Heart left ventricle (tissue), 16 donors: ENCODE measurements at places on chromosomes 6 and 20. TPM values are rescaled to one million over a fixed set of nuclear protein-coding genes. Genes with fewer than 3 reads are reported as not detected.

GRCh38 chr6:92826633-92827032, 592.7 kb downstream of the EPHA7 start:
- no peak for DNase-seq

DNA sequence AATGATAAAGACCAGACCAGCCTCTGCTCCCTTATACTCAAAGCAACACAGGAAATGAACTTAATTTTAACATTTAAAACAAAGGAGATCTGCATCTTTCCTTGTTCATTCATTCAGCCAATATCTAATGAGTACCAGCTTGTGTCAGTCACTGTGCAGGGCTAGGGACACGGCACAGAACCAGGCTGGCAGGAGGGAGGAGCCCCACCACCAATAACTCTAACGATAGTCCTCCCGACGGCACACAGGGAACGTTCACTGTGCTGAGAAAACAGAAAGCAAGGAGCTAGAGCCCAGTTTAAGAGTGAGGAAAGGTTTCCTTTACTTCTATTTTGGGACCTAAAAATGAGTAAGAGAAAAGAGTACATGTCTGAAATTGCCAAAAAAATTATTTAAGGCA, 9.9 kb downstream of the ETV7 start:
- no peak for DNase-seq

The CCM2L gene
- 10.0 TPM for total RNA-seq

The GJA10 gene
- total RNA-seq, result not detected
